ENCODE measurements at places on chromosomes 6 and 20. TPM values are rescaled to one million over a fixed set of nuclear protein-coding genes. Genes with fewer than 3 reads are reported as not detected.
A peak's percentile ranks its signal among the peaks of the same experiment; 100 is the strongest.

- no peak for DNase-seq
These were observed 3.7 kb downstream of the AK9 start for GRCh38 chr6:109687271-109687761.

DNA sequence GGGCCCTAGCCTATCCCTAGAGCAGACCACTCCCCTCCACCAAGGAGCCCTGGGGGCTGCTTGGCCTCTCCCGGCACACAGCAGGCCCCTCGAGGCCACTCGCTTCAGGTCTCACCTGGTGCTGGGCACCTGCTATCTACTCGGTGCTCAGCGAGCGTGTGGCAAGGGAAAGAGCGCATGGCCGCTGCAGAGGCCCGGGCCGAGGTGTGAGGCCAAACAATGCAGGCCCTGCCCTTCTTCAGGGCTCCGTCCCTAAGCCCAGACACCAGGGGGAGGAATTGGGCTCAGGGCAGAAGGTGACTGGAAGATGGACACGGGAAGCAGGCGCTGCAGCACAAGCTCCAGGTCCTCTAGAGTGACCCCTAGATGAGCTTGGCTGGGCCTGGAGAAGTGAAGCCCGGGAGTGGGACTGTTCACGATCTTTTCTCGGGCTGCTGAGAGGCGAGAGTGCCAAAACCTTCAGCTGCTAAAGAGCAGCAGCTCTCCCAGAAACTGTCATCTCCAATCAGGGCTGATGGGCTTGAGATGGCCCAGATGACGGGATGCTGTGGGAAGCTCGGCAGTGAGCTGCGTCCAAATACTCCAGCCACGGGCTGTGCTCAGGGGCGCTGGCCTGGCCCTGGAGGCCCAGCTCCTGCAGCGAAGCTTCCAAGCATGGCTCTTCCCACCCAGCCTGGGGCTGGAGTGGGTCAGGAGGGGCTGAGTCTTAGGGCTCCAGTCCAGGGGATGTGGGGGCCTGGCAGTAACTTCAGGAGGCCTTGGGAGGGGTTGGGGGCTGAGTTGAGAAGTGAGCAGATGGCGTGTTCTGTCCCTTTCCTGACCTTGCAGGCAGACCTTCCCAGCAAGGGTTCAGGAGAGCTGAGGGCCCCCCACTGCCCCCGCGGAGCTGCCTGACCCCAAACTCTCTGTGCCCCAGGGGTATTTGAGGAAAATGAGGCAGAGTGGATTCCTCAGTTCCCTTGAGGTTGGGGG is 43.7 kb downstream of the APCDD1L start:
- DNase-seq = peak; percentile 99

DNA sequence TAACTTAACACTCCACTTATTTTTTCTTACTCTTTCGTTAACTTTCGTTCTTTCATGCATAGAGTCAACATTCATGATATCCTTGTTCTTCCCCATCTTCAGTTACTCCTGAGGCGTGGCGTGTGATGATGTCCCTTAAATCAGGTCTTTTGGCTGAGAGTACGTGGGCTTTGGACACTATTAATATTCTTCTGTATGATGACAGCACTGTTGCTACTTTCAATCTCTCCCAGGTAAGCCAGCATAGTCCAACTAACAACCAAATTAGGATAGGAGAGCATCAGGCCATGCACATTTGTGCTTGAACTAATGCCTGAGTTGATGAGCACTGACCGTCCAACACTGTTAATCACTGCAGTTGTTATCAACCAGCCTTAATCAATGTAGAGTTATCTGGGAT is 119.6 kb downstream of the TMEM242 start:
- no peak for DNase-seq

THBD gene
- 8.9 TPM for polyA plus RNA-seq

FAM209B gene
- polyA plus RNA-seq = 0.24 TPM

CTAGE9 gene
- polyA plus RNA-seq = not detected

DNA sequence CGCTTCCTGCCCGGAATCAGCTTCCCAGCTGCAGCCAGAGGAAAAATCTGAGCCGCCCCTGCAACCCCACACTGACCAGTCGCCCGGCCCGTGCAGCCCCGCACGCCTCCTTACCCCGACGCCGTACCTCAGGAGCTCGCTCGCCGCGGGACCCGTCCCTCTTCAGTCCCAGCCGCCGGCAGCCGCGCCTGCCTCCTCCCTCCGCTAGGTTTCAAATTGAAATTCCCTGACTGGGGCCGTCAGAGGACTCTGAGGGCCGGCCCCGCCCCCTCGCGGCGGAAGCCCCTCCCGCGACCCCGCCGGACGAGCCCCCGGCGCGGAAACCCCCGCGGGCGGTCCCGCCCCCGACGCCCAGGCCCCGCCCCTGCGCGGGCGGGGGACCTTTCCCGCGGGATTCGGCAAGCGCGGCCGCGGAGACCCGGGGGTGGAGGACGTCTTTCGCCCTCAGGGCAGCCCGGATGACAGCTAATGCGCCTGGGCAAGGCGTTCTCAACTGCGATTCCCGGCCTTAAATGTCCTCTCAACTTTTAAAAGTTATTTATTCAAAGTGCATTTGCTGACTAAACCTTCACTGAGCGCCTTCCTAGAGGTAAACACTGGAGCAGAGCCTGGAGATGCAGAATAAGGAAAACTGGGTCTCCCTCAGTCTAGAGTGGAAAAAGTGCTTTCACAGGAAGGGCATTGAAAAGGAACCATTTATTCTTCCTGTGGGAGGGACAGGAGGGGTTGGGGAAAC is at the start of gene EPB41L2:
TSS of gene EPB41L2 (minus strand) at position 218 of the 736 bp plus-strand sequence. CDS start 106,760 bp downstream, outside the sequence.
- peak; percentile 97 for DNase-seq

PTCRA gene
- not detected for polyA plus RNA-seq

DNA sequence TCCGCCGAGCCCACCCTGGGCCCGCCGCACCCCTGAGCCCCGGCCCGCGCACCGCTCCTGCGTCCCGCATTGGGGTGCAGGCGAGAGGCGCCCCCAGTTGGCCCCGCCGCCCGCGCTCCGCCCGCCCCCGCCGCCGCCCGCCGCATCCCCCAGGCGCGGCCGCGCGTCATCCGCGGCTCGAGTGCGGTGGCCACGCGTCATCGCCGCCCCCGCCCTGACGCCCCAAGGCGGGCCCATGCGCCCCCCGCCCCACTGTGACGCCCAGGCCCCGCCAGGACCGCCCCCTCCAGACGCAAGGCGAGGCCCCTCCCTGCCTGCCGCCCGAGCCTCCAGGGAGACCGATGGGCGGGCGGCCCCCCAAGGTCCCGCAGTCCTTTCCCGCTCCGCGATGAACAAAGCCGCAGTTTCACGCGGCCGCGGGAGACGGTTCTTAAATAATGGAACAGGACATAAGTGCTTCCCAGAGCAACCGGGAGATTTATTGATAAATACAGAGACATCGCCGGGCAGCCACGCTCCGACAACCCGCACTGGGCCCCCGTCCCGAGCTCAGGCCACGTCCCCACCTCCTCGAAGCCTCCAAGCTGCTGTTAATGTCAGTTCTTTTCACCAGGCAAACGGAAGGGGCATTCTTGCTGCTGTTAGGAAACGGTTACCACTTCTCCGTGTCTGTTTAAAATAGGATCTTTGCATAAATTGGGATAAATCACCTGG is at the start of gene ANKRD60:
TSS of gene ANKRD60 (minus strand) at position 170 of the 714 bp plus-strand sequence. CDS start at position 170, 0 bp downstream.
- DNase-seq = peak; percentile 52

GRCh38 chr6:147522597-147522996 is 14.1 kb downstream of the SAMD5 start:
- no peak for DNase-seq
